ENCODE measurements at places on chromosomes 5 and 9.

GRCh38 chr5:132215329-132215728, 12.3 kb downstream of the P4HA2 start:
- DNase-seq, result peak; percentile 72

GRCh38 chr5:171808453-171808852, 22.8 kb downstream of the SMIM23 start:
- no peak for DNase-seq

DNA sequence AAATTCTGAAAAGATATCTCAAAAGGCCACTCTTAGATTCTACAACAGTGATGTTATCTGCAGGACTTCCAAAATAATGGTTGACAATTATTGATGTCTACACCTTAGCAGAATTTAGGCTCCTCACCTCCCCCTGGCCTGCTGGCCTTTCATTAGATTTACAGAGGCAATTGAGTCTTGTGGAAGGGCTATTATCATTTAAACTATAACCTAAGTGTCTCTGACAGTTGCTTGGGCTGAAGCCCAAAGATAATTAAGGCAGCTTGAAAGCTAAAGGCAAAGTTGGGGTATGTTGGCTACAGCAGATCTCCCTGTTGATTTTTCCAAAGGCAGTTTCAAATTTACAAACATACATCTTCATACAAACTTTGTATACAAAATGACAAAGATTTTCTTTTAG, 912.3 kb downstream of the TAF11L14 start:
- no peak for DNase-seq

GRCh38 chr5:170357955-170358444, 31.2 kb downstream of the KCNMB1 start:
- peak; percentile 39 for DNase-seq

DNA sequence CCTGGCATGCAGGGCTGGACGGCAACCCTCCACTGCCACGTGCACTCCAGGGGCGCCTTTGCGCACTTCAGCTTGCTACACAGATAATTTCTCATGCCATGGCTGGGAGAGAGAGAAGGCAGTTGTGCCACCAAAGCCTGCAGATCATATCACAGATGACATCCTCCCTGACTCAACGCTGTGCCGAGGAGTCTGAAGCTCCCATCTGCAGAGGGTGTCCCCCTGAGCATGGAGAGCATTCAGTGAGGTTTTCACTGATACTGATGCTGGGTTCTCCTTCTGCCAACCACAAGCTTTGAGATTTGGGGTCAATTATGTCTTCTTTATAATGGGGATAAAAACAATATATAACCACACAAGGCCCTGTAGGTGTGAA, 607.4 kb upstream of the ADAMTS16 start:
- DNase-seq, result no peak

DNA sequence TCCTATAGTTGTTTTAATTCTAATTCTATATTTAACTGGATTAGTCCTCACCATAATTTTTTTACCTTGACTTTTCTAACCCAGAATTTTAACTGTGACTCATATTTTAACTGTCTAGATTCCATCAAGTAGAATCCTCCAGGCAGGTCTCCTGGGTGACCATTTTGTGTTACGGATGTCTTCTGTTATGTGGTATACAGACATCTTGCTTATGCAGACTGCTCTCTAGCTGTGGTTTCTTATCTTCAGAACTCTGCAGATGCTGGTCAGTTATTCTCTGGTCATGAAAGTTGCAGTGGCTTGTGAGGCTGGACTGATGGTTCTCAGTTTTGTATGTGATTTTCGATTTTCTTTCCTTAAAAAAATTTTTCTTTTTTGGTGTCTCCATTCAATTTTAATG, 139.4 kb downstream of the ATG10 start:
- no peak for DNase-seq

GRCh38 chr9:76756268-76756640, 8.0 kb upstream of the PCA3 start:
- DNase-seq, result peak; percentile 17

- no peak for DNase-seq
Measured at GRCh38 chr5:53481887-53482716, 1.7 kb downstream of the FST start.

DNA sequence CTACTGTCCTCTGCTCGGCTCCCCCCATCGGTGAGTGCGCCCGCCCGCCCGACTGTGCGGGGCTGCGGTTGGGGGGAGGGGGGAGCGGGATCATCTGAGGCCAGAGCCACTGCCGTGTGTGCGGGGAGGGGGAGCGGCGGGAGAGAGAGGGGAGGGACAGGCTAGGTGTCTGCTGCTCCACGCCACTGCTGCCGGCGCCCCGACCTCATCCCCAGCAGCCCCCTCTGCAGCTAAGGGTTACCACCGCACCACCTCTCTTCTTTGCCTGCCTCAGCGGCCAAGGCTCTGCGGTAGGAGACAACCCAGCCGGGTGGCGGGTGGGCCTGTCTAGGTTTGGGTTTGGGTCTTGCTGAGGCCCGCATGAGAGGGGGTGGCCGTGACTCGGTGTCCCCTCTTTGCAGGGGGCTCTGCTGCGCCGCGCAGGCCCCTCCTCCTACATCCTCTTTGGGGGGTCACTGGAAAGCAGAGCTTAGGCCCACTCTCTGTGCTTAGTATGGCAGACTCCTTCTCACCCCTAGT, 670 bp upstream of the PURA start:
- DNase-seq, result no peak

- DNase-seq, result no peak
Measured at GRCh38 chr5:386432-387341, 56.3 kb upstream of the EXOC3 start.

DNA sequence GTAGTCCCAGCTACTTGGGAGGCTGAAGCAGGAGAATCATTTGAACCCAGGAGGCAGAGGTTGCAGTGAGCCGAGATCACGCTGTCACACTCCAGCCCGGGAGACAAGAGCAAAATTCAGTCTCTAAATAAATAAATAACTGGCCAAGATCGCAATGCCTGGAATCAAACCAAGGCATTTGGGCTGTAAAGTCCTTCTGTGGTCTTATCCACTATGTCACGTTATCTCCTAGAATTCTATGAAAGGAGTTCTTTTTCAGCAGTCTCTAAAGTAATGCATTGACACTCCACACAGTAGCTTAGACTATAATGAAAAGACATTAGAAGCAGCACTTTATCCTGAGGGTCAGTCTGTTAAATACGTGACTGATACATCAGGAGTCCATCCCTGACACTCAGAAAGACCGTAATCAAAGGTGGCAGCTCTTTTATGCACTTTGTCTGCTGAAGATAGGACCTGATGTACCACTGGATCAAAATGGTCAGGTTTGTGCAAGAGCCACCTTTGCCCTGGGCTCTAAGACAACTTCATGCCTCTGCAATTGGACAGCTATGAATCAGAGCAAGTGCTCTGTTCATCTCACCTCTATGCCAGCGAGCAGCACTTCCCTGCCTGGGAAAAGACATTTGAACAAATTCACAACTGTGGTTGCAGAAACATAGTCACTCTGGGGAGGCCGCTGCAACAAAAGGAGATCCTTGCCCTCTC, 31.7 kb upstream of the GNA14 start:
- no peak for DNase-seq

- peak; percentile 92 for DNase-seq
Measured at GRCh38 chr5:61817472-61818326, 485.6 kb downstream of the ZSWIM6 start.

DNA sequence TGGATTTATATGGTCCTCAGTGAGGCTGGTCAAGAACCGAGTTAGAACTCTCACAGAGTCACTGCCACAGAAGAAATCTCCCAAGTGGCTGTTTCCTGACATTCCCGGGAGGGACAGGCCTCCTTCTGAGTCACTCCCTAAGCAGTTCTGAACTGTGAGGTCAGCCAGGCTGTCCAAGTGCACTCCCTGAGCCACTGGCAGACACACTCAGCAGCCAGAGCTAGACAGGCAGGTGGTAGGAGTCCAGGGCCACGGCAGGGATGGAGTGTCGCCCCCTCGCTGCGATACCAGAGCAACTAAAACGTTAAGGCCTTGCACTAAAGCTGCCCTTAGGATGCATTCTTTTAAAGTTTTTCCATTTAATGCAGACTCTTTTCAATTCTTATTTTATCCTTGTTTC, 3.4 kb downstream of the IL4 start:
- DNase-seq, result no peak

DNA sequence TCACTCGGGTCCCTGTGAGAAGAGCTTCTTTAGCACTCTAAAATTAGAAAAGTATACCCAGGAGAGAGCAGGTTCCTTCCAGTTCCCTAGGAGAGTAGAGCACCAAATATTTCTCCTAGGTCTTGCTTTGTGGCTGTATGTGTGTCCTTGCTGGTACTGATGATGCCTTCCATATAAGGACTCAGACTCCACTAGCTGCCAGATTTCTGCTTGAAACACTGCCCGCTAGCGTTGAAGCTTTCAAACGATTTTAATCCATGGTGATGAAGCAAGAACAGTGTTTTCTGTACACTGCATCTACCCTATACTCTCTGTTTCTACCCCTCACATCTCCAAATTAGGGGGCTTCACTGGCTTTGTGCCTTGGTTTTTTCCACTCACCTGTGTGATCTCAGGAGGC, 2.4 kb upstream of the SMC2 start:
- DNase-seq, result no peak

DNA sequence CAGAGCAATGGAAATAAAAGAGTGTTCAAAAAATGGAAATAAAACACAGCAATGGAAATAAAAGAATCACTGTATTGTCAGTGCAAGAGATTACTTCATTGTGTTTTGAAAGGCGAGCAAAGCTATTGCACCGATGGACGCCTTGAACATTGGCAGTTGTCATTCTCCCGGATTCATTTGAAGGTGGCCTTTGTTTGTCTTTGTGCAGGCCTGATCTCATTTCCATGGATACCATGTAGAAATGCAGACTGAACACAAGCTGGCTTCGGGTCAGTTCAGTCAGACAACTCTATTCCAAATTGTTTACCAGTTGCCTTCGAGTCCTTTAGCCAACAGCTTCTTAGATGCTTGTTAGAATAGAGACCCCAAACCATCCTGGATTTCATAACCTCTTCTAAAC, 8.3 kb downstream of the ITGA2 start:
- peak; percentile 77 for DNase-seq

Data from hippocampal formation (tissue), 2 donors.